COR-L47 (cell line): ENCODE measurements at places on chromosomes 1 and 21.
A peak's percentile ranks its signal among the peaks of the same experiment; 100 is the strongest.

DNA sequence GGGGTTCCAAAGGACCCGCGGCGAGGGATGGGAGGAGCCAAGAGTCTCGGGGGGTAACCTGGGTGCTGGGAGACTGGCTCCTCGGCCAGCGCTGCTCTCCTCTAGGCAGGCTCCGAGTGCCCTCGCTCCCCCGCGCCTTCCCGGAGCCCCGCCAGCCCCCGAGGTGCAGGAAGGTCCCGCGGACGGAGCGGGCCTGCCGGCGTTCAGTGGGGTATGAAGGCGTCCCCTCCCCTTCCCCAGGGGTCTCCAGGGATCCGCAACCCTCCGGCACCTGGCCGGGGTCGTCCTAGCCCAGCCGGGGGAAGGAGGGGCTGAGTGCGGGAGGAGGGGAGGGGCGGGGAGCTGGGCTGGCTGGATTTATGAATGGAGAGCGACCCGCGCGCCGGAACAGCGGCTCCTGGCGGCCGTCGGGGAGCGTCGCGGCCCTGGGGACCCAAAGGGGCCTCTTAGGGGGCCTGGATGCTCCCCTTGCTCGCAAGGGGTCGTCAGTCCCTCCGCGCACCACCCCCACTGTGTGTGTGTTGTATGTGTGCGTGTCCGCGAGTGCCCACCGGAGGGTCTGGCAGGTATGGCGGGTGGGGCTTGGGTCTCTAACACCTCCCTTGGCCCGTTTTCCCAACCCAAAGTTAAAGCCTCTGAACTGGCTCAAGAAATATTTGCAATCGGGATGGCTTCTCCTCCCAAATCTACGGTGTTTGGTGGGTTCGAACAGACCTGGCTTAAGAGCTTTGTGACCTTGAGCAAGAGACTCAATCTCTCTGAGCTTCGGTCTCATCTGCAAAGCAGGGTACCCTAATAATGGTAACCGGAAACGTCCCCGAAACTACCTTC is 642 bp downstream of the HCRTR1 start:
- DNase-seq, result peak; percentile 7

DNA sequence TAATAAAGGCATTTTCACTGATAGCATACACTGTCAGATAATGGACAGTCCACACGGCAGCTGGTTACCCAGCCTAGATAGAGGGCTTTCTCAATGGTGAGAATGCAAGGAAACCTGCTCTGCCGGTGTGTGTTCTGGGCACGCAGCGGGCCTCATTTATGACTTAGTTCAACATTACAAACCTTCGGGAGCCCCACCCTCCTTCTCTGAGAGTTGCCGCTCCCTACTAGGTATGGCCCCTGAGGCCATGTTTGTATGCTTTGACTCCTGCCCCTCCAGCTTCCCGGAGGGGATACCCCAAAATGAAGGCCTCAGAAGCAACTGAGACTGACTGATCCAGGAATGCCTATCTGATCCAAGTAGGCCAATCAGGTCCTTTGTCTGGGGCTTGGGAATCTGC is 17.2 kb upstream of the FABP3 start:
- no peak for DNase-seq

DNA sequence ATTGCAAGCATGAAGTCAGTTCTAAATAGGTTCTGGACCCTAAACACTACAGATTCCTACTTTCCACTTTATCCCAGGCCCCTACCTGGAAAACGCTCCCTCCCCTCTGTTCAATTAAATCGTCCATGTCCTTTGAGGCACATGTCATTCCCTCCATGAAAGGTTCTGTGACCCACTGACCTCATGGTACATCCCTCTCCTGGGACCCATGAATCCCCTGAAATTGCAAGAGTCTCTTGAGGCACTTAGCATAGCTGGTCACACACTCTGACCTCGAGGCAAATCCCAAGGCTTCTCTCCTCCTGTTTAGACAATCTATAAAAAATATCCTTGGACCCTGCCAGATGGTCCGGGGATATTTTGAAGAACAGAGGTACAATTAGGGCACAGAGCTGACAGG is 34.3 kb upstream of the KRTAP19-8 start:
- DNase-seq, result no peak

DNA sequence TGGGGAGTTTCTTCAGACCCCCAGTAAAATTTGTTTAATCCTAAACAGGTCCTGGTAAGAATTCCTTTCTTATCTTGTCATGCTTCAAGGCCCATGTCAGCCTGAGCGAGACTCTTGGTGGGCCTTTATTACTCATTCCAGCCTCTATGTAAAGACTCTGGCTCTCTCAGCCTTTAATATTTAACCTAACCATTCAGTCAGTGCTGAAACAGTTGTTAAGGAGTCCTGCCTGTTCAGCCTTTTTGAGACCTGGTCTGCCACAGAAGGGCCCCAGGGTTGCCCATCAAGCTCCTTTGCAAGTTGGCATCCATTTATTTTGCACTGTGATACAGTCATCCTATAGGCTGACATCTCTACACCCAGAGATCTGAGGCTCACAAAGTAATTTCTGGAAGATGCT is 107.7 kb upstream of the VANGL1 start:
- no peak for DNase-seq

DNA sequence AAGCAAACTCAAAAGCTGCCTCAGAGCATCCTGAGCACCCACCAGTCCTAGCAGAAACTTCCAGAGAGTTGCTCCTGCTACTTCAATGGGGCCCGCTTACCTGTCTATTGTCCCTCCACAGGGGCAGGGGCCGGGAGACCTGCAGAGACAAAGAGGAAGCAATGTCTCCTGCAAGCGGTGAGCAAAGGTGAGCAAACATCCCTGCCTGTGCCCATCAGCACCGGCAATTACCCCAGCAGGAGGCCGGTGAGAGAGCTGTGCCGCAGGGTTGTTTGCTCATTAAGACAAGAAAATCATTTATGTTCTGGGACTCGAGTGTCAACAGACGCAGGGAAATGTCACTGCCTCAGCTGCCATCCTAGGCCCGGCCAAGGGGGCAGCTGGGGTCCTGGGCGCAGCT is 53.8 kb upstream of the TARDBP start:
- peak; percentile 99 for DNase-seq

DNA sequence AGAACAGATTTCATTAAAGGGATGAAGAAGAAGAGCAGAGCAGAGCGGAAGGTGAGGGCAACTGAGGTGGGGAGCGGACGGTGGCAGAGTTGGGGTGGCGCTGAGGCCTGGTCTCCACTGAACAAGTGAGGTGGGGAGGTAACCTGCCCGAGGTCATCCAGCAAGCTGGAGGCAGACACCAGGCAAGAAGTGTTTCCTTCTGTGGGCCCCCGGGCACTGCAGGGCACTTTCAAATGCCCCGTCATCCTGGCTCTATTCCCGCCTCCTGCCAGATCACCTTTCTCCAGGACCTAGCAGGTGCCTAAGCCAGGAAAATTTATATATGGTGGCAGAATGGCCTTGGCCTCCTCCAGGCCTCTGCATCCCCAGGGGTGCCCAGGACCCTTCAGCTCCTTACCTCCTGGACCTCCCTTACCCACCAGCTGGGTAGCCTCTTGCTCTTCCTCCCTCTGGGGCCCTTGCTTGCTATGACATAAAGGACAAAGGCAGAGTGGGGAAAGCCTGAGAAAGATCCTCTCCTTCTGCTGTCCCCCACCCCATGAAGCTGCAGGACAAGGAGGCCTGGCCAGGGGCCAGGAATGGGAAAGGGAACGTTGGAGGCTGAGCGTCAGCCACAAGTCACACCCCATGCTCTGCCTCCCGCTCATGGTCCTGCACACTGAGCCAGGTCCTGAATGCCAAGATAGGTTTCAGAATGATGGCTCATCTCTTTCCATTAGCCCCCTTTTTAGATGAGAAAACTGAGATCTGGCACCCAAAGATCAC is 29.0 kb downstream of the VWA5B1 start:
- no peak for DNase-seq

DNA sequence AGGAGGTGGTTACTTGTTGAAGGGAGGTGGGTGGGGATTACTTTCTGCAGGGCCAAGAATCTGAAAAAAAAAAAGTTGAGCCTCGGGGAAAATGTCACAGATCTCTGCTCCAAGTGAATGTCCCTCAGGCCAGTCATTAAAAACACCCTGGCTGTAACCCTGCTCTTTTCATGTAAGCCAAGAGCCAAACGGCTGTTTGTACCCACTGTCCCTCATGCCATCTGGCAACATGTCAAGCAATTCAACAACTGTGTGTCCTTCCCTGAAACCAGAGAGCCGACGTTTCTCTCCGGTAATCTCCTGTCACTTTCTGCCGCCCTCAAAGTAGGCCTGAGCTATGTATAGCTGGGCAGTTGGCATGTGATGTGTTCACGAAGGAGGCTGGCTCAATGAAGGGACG is 14.7 kb downstream of the CASQ2 start:
- DNase-seq, result no peak

DNA sequence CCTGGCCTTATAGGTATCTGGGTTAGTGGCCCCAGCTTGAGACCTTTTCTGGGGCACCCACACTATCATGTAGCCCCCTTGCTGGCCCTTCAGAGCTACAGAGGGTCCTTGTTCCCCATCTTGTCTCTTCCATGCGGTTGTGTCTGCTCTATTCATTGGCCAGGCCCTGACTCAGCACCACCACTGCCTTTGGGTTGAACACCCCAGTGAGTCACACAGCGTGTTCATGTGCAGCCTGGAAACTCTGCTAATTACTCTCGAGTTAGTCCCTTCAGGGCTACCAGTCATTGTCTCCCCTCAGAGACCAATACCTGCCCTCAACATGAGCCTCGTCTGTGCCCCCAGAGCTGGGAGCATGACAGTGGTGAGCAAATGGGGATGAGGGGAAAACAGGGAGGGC is 28.2 kb upstream of the IKBKE start:
- DNase-seq, result no peak

- DNase-seq, result no peak
Measured at GRCh38 chr1:117013309-117013858, 11.8 kb downstream of the CD101 start.

GRCh38 chr1:213466541-213466940 is 415.5 kb downstream of the RPS6KC1 start:
- DNase-seq, result no peak

GRCh38 chr1:226723657-226724532 is 15.2 kb downstream of the ITPKB start:
- peak; percentile 34 for DNase-seq

GRCh38 chr1:165884690-165885304 is 57.4 kb downstream of the UCK2 start:
- DNase-seq, result peak; percentile 7

GRCh38 chr1:61375082-61375880 is 292.9 kb downstream of the NFIA start:
- no peak for DNase-seq

DNA sequence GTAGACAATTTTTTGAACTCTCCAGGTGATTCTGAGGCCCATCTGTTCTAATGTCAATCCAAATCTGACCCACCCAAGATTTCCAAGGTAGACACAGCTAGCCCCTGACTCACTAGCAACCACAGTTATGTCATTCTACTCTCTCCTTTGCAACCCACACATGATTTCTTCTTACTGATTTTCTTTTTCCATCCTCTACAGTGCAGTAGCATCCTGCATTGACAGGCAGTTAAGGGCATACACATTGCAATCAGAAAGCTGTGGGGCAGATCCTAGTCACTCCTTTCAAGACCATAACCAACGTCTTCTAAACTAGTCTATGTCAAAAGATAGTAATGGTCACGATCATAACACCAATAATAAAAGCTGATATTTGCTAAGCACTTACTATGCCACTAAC is 54.2 kb downstream of the JAK1 start:
- DNase-seq, result no peak

DNA sequence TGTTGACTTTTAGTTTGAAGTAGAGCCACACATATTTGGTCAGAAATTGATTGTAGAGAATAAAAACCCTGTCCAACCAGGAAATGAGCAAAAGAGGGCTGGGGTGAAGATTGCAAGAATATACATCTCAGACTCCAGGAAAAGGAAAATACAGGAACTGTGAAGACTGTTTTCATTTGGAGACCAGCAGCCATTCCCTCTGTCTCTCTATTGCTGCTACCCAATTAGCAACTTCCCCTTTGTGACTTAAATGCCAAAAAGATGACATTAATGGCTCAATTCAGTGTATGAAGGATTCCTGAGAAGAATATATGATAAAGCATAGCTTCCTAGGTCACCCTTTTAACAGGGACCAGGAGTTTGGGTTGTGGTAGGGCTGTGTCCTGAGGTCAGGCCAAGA is 31.6 kb upstream of the CEP350 start:
- no peak for DNase-seq

DNA sequence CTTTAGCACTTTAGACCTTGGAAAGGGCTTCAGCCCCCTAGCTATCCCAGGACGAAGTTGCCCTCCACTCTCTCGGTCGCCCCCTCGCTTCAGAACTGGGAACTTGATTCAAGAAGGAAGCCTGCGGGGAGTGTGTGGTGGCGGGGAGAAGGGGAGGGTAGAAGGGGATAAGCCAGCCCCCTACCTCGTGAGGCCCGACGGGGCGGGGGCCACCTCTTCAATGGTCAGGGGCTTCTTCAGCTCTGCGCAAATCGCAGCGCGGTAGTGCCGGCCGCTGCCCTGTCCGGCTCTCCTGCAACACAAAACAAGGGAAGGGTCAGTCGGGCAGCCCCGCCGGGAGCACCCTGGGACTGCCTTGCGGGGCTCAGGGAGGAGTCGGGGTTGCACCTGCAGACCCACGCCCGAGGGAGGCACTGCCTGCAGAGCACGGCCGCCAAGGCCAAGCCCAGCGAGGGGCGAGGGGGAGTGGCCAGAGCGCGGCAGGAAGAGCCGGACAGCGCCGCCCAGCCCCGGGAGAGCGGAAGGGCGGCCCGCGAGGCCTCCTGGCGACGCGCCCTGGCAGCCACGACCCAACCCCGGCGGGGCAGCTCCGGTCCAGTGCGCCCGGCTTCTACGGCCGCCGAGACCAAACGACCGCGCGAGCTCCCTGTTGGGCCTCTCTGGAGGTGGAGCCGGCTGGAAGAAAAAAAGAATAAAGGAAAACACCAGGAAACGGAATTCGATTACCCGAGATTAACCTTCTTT is 56.2 kb upstream of the RASAL2 start:
- DNase-seq, result no peak

DNA sequence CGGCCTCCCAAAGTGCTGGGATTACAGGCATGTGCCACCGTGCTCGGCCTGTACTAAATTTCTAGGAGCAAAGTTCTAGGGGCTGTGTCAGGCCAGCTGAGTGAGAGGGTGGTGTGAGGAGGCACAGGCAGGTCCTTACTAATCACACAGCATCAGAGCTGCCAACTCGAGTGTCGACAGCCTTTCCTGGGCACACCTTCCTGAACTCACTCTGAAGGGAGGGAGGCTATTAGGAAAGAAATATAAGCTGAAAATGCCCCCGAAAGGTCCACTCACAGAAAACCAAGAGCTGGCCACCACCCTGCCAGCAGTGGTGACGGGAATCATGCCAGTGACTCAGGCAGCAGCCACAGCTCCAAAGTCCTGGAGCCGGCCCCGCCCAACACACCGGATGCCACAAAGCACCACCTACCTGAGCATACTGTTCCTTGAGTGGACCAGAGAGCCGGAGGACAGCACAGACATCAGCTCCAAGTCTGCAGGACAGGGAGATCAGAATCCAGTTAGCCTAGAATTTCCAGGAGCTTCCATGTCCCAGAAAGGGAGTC is 4.5 kb downstream of the PMVK start:
- no peak for DNase-seq

GRCh38 chr1:14997646-14998276 is 155.8 kb upstream of the TMEM51 start:
- DNase-seq, result no peak

- no peak for DNase-seq
Measured at GRCh38 chr21:41662761-41663160, 104.1 kb downstream of the RIPK4 start.
